ENCODE measurements at places on chromosomes 3 and 15.

- no peak for DNase-seq
Measured at GRCh38 chr3:46897829-46898320, 20.4 kb downstream of the PTH1R start.

DNA sequence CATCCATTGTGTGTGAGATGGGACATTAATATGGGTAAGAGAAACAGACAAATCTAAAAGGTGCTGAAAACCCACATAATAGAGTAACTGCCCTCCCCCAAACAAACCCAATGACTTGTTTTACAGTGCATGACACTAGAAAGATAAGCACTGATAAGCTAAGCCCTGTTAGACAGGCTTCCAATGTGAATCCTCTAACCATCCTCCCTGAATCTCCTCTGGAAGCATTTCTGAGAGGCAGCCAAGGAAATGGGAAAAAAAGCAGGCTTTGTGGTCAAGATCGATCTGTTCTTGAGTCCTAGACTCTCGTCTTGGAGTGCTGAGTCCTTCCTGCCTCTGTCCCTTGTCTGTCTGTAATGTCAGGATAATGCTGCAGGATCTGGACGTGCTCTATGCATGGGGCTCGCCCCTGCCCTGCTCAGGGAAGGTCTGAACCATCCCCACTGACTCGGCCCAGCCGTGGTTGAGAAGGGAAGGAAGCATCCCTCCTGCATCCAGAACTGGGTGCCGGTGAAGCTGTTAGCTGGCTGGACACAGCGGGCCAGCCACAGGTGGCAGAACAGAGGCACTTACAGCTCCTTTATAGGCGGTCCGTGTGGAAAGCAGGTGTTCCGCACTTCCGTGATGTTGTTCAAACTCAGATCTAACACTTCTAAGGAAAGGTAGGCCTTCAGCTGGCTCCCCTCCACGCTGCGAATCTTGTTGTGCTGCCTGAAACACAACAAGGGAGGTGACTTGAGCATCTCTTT, 84.1 kb downstream of the LRIG1 start:
- DNase-seq = no peak

DNA sequence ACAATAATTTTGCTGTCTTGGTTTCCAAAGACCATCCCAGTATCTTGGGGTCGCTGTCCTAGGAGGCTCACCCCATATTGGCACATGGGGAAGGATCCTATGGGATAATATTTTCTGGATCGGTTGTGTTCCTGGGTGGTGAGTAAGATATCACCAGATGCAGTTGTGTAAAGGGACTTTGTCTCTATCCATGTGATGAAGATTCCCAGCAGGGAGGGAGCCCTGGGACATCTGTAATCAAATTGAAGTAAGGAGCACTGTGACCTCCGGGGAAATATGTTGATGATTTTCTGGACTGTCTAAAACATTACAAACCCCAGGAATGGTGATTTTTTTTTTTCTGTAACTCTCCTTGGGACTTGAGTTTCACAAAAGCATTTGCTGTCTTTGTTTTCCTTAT, 36.2 kb upstream of the LRTM1 start:
- DNase-seq = no peak

GRCh38 chr15:33284336-33284735, 26.4 kb upstream of the RYR3 start:
- DNase-seq = no peak

- DNase-seq = no peak
Measured at GRCh38 chr3:181572432-181572831, 139.3 kb upstream of the SOX2 start.

GRCh38 chr15:23663232-23663631, 15.6 kb upstream of the MAGEL2 start:
- no peak for DNase-seq

DNA sequence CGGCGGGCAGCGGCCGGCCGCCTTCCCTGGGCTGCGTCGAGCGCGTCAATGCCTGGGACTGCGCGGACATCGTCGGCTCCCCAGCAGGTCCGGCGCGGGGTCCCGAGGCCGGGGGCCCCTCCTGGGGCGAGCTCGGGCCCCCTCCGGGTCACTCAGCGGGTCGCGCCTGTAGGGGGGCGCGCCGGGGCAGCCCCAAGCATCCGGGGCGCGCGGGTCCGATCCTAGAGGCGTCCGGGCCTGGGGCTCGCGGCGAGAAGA, 725 bp downstream of the TLE3 start:
- DNase-seq = no peak

DNA sequence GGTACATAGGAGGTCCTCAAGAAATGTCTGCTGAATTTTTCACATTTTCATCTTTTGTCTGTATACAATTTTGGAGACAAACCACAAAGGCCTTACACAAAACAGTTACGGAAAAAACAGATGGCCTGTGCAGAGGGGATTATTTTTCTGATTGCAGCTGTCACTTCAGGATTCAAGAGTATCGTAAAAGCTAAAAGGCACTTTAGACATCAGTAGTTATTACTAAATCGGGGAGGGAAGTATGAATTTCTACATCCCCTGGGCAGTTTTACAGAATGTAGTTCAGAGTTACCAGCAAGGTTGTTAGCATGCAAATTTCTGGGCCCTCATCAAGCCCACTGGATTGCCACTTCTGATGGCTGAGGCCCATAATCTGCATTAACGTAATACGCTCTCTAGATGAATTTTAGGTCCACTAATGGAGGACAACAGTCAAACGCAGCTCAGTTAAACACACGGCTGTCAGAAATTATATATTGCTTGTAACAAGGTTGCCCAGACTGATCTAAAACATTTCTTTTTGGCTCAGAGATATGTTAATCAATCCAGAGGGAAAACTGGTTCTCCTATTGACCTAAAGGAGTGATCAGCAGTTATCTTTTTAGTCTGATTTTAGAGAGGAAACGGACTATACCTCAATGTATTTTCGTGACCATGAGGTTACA, 1.1 kb downstream of the RIOX2 start:
- DNase-seq = no peak

GRCh38 chr3:116849261-116849688, 139.7 kb downstream of the TUSC7 start:
- DNase-seq = no peak

GRCh38 chr15:42712584-42712983, 24.3 kb downstream of the CDAN1 start:
- no peak for DNase-seq

DNA sequence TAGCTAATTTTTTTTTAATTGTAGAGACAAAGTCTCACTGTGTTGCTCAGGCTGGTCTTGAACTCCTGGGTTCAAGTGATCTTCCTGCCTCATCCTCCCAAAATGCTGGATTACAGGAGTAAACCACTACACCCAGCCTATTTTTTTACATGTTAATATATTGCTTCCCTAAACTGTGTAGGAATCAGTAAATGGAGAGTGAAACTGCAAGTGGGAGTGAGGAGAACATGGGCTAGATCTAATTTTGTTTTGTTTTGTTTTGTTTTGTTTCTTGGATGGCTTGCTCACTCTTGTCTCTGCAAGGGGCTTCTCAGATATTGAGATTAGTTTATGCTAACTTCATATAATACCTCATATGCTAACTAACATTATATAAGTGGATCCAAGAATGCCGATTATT, 31.5 kb downstream of the PARP15 start:
- DNase-seq = no peak

DNA sequence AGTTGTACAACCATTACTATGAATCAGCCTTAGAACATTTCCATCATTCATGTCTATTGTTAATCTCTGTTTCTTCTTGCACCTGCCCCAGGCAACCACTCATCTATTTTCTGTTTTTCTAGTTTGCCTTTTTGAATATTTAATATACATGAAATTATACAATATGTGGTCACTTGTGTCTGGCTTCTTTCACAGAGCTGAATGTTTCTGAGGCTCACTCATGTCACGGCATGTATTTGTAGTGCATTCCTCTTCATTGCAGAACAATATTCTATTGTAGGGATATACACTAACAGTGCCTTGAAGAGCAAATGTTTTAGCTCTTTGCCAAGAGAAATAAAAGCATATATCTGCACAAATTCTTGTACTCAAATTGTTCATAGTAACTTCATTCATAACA, 32.9 kb downstream of the CERS3 start:
- no peak for DNase-seq

DNA sequence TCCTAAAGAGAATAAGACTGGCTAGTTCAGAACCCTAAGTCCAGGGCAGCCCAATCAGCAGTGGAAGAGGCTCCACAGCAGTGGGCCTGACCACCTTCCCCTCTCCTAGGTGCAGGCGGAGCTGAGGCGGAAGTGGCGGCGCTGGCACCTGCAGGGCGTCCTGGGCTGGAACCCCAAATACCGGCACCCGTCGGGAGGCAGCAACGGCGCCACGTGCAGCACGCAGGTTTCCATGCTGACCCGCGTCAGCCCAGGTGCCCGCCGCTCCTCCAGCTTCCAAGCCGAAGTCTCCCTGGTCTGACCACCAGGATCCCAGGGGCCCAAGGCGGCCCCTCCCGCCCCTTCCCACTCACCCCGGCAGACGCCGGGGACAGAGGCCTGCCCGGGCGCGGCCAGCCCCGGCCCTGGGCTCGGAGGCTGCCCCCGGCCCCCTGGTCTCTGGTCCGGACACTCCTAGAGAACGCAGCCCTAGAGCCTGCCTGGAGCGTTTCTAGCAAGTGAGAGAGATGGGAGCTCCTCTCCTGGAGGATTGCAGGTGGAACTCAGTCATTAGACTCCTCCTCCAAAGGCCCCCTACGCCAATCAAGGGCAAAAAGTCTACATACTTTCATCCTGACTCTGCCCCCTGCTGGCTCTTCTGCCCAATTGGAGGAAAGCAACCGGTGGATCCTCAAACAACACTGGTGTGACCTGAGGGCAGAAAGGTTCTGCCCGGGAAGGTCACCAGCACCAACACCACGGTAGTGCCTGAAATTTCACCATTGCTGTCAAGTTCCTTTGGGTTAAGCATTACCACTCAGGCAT, 33.7 kb downstream of the VIPR1 start:
- peak; percentile 76 for DNase-seq

DNA sequence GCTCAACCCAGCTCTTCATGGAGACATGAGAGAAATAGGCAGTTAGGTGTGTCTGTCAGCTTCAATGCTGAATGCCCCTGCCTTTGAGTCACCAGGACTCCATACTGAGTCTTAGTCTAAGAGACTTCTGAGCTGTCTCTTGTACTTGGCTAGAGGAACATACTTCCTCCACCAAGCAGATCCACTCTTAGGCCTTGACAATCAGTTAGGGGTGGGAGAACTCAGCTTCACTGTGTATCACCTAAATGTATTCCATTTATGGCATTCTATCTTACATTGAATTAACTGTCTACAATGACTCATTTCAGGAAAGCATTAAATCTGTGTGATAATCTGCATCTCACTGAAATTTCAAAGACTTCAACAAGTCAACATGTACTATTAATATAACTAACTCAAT, 66.0 kb downstream of the STAC start:
- no peak for DNase-seq

DNA sequence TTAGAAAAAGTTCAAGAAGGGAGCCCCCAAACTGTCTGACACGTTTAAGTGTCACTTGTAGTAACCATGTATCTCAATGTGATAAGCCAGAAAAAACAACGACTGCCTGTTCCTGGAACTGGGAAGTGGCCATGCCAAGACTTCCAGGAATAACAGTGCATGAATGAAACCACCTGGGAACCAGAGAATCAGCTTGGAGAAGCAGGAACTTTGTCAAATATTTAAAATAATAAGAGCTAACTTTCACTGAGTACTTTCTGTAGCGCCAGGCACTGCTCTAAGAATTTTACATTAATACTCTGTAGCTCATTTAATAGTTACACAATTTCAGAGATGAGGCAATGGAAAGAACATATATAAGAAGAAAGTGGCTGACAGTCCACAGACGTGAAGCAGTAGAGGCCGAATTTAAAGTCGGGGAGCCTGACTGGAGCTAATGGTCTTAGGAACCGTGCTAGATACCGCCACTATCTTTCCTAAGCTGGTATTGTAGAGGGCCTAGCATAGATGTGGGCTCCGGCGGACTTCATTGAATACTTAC, 876 bp downstream of the PLSCR1 start:
- no peak for DNase-seq

- DNase-seq = peak; percentile 49
Measured at GRCh38 chr3:161372321-161373260, 1.3 kb upstream of the SPTSSB start.

- DNase-seq = no peak
Measured at GRCh38 chr15:31803388-31803884, 226.9 kb upstream of the CHRNA7 start.

DNA sequence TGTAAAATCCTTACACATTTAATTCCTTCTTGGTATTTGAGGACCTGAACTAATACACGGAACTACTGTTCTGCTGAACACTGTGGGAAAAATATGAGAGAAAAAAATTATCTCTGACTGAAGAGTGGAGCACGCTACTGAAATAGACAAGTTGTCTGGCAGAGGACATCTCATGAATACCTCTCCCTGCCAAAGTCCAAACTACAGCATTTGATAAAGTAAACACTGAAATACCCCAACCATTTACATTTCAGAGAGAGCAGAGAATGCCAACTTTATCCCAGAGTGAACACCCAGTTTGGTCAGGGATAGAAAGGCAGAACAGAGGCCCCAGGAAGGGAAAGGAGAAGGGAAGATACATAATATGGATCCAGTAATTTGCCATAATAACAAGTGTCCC, 920.7 kb downstream of the SQOR start:
- no peak for DNase-seq

- peak; percentile 52 for DNase-seq
Measured at GRCh38 chr15:60721707-60722106, 242.8 kb upstream of the ICE2 start.

DNA sequence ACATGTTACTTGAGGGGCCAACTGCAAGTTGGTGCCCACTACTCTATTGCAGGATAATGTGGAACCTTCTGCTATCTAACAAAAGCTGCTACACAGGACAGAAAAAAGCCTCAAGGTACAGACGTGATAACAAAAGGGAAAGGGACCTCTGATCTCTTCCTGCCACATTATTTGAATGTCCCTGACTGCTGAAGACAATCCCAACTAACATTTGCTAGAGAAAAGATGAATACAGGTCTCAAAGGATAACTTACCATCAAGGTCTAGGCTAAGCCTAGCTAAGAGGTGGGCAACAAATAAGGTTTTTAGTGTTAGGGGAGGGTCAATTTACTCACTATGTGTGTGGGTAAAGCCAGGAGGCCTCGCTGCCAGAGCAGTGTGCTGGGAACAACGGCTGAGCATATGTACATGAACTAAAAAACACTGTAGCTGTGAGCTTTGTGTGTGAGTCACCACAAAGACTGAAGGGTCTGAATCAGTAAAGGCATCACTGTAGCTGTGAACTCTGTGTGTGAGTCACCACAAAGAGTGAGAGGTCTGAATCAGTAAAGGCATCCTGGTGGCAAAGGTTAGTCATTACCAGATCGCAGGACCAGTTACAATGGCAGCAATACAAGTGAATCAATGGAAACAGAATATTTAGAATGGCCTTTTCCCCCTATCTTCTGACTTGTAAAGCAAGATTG, 111.7 kb downstream of the LMLN start:
- DNase-seq = peak; percentile 57

- DNase-seq = peak; percentile 43
Measured at GRCh38 chr3:66488492-66488891, 12.3 kb downstream of the LRIG1 start.

GRCh38 chr3:169148448-169149348, 514.8 kb downstream of the MECOM start:
- no peak for DNase-seq

Measured in CD4-positive, alpha-beta T cell treated with Interleukin-17A for 4 hours (primary cell).